ENCODE measurements at places on chromosomes 2 and 18. TPM values are rescaled to one million over a fixed set of nuclear protein-coding genes. Genes with fewer than 3 reads are reported as not detected.

The KCNG3 gene
- total RNA-seq = not detected

The BOLL gene
- total RNA-seq = not detected

The PGAP1 gene
- total RNA-seq = 10.1 TPM

The STK25 gene
- total RNA-seq = 167 TPM

The PRKAG3 gene
- not detected for total RNA-seq

The VSNL1 gene
- total RNA-seq = not detected

The ZSWIM2 gene
- total RNA-seq = not detected

The CAB39 gene
- 85.1 TPM for total RNA-seq

The NTSR2 gene
- total RNA-seq = not detected

The GRP gene
- total RNA-seq = not detected

The IL1RN gene
- total RNA-seq = 29.6 TPM

- peak; percentile 84 for DNase-seq
Observed at GRCh38 chr2:48530033-48530811, at the start of gene STON1. STON1 (plus strand) TSS chr2:48530154; CDS start chr2:48580634, 50,480 bp downstream.

GRCh38 chr2:10654069-10654468 is 35.7 kb downstream of the NOL10 start:
- no peak for DNase-seq

DNA sequence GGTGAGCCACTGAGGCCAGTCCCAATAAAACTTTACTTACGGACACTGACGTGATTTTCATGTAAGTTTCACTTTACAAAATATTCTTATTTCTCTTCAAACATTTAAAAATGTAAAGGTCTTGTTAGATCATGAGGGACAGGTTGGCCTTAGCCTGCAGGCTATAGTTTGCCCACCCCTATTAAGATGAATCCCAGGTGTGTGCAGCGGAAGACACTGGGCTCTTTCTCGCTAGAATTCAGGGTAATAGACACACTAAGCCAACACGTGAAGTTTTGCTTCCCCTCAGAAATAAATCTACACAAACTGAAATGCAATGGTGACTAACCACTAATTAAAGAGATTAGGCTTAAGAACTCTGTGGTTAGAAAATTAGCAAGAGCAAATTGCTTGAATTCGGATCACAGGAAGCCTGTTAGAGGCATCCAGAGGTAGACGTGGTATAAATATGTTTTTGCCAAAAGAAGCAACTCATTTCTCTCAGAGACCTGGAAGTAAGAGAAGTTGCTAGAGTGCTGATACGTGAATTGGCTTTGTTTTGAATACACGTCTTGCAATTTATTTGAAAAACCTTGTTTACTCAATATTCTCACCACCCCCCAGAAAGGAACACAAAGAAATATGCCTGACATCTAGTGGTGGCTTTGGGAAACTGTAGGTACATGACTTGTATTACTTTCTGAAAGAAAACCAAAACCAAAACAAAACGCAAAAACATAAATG is 151.6 kb downstream of the DTNB start:
- no peak for DNase-seq

GRCh38 chr2:65142515-65142914 is 12.6 kb upstream of the RAB1A start:
- no peak for DNase-seq

GRCh38 chr2:68463287-68463877 is 3.7 kb downstream of the FBXO48 start:
- no peak for DNase-seq

GRCh38 chr2:234324116-234324515 is 172.8 kb downstream of the ARL4C start:
- DNase-seq = no peak

GRCh38 chr18:10235661-10235952 is 218.8 kb upstream of the APCDD1 start:
- no peak for DNase-seq

DNA sequence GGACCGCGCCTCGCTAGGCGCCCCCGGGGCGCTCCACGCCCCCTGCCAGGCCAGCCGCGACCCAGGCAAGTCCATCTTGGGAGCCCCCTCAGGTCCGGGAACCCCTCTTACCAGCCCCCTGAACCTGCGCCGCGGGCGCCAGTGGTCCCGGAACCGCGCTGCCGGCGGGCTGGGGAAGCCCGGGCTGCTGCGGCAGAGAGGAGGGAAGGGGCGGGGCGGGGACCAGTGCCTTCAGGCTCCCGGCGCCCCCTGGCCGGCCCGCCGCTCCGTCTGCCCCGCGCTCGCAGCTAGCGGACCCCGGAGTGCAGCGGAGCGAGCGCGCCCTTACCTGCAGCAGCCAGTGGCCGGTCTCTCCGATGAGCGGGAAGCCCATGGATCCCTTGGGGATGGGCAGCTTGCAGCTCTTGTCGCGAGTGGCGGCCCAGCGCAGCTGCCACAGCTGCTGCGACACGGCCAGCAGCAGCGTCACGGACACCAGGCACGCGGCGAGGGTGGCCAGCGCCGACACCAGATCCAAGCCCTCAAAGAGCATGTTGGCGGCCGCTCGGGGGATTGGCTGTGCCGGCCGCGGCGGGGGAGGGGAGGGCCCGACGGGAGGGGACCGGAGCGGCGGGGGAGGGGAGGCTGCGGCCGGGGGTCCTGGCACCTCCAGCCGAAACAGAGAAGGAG is at the start of gene CYP26B1:
CYP26B1 (minus strand) TSS at position 560 of the 669 bp plus-strand sequence; CDS start at position 532, 28 bp downstream.
- peak; percentile 81 for DNase-seq

- no peak for DNase-seq
Observed at GRCh38 chr2:238231809-238232208, 8.0 kb downstream of the HES6 start.

- no peak for DNase-seq
Observed at GRCh38 chr18:52288403-52289004, 51.5 kb upstream of the DCC start.

DNA sequence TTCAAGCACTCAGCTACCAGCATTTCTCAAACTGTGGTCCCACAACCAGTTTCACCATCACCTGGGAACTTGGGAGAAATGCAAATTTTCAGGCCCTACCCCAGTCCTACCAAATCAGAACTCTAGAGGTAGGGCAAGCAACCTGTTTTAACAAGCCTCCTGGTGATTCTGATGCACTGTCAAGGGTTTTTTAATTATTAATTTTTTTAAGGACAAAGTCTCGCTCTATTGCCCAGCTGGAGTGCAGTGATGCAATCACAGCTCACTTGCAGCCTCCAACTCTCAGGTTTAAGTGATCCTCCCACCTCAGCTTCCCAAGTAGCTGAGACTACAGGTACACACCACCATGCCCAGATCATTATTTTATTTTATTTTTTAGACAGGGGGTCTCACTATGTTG is 7.8 kb downstream of the ACMSD start:
- DNase-seq = no peak

- DNase-seq = no peak
Observed at GRCh38 chr18:39801010-39801409, 2154.0 kb upstream of the PIK3C3 start.

GRCh38 chr2:18957909-18958308 is 368.5 kb upstream of the NT5C1B start:
- no peak for DNase-seq

- no peak for DNase-seq
Observed at GRCh38 chr18:14914771-14915170, 166.8 kb downstream of the ANKRD30B start.

DNA sequence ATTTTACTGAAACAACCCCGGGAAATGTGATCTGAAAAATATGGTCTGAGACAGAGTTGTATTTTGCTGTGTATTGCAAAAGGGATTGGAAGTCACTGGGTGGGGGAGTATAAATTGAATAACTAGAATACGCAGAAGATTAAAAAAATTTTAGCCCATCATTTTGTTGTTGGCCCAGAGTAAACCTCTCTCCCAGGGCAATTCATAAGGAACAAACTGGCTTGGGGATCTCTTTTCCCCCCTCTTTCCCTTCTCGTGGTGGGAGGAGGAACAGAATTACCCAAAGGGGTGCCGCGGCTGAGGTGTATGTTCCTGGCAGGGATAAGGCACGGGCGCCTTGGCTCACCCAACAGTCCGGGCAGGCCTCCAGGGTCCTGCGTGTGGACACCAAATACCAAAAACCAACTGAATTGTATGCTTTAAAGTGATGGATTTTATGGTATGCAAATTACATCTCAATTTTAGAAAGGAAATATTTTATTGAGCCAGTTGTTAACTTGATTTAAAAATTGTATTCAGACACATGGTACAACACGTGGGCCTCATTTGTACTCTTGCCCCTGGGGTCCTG is 121.2 kb upstream of the SPRED2 start:
- DNase-seq = no peak

GRCh38 chr18:48132797-48133655 is 202.6 kb upstream of the SMAD2 start:
- peak; percentile 41 for DNase-seq

DNA sequence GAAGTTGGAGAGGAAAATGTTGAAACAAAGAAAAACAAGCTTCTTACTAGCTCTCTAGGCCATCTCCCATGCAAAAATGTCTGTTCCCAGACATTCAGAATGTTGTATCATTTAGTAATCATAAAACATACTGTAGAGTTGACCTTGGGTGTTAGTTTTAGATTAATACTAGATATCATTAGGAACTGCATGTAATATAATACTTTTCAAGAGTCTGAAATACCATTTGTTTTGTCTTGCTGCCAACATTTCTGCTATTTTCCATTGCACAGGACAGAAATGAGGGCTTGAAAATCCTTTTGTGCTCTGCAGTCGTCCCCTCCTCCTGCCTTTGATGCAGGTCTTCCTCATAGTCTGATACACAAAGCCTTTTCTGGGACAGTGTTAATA is 89.5 kb upstream of the RBMS1 start:
- no peak for DNase-seq

DNA sequence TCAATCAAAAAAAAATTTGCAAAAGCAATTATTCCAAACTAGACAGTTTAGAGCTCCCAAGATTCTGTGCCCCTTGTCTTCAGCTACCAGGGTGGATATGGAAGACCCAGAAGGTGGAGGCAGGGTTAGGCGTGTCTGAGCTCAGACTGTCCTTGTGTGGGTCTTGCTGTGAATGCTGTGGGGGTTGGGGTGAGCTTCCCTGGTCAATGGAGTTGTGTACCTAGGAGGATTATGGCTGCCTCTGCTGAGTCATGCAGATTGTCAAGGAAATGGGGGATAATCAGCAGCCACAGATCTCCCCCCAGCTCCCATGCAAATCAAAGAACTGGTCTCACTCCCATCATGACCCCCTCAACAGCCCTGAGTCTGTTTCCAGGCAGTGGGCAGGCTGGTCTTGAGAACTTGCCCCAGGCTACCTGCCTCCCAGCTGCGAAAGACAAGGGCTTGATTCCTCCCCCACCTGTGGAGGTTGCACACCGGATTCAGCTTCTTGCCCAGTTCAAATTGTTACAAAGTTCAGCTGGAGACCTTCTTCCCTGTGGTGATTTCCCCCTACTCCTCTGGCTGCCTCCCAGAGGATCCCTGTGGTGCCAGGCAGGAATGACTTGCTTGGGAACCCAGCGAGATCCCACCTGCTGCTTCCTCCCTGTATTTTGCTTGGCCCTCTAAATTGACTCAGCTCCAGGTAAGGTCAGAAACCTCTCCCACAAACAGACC is 77.0 kb downstream of the RAD51AP2 start:
- peak; percentile 41 for DNase-seq

- no peak for DNase-seq
Observed at GRCh38 chr18:23257686-23258565, 122.6 kb downstream of the CABLES1 start.

- DNase-seq = no peak
Observed at GRCh38 chr2:45860136-45861121, 209.0 kb downstream of the PRKCE start.

GRCh38 chr2:175872721-175873120 is 129.3 kb downstream of the LNPK start:
- DNase-seq = no peak

DNA sequence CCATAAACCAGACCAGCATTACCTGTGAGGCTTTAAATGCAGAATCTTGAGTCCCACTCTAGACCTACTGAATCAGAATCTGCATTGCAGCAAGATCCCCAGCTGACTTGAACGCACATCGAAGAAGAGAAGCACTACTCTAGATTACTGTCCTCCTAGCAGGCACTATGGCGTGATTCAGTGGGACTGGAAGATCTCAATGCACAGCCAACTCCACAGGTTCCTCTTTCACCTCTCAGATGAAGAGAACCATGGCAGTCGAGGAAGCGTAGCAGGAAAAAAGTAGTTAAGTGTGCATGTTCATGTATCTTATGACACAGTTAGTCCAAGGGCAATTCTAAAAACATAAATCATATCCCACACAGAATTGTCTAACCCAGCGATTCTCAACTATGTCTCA is 97.4 kb downstream of the STK39 start:
- DNase-seq = no peak

DNA sequence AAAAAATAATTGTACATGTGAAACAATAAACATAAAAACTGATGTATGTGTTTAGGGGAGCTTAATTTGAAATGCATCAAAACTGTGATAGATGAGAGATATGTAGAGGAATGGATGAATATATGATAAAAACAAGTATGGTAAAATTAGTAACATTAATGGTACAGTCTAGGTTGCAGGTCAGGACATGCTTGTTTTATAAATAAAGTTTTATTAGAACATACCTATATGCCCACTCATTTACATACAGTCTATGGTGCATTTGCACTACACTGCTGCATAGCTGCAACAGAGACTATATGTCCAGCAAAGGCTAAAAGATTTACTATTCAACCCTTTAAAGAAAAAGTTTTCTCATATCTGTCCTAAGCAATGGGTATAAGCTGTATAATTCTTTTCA is 236.6 kb upstream of the CCDC68 start:
- DNase-seq = no peak

GRCh38 chr2:207571370-207571769 is 41.6 kb downstream of the CREB1 start:
- no peak for DNase-seq

- DNase-seq = no peak
Observed at GRCh38 chr18:21896732-21897336, 156.2 kb downstream of the MIB1 start.

Data from spleen (tissue), 13 donors.